Activated CD8-positive, alpha-beta T cell treated with anti-CD3 and anti-CD28 coated beads for 36 hours (primary cell): ENCODE measurements at places on chromosomes 4 and X. TPM values are rescaled to one million over a fixed set of nuclear protein-coding genes. Genes with fewer than 3 reads are reported as not detected.

DNA sequence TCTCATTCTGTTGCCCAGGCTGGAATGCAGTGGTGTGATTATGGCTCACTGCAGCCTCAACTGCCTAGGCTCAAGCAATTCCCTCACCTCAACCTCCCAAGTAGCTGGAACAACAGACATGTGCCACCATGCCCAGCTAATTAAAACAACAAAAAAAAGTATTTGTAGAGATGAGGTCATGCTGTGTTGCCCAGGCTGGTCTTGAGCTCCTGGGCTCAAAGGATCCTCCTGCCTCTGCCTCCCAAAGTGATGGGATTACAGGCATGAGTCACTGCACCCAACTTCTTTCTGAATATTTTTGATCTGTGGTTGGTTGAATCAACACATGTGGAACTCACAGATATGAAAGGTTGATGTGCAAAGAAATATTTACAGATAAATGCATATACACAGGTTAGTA, 18.5 kb upstream of the SEPTIN11 start:
- DNase-seq = no peak

Gene DSPP
- not detected for total RNA-seq

Gene ARMCX4
- 4.8 TPM for total RNA-seq

Gene FBXW7
- total RNA-seq = 32.6 TPM

Gene ANOS1
- not detected for total RNA-seq

Gene SPCS3
- total RNA-seq = 155 TPM
